ENCODE measurements at places on chromosomes 11 and 22.

DNA sequence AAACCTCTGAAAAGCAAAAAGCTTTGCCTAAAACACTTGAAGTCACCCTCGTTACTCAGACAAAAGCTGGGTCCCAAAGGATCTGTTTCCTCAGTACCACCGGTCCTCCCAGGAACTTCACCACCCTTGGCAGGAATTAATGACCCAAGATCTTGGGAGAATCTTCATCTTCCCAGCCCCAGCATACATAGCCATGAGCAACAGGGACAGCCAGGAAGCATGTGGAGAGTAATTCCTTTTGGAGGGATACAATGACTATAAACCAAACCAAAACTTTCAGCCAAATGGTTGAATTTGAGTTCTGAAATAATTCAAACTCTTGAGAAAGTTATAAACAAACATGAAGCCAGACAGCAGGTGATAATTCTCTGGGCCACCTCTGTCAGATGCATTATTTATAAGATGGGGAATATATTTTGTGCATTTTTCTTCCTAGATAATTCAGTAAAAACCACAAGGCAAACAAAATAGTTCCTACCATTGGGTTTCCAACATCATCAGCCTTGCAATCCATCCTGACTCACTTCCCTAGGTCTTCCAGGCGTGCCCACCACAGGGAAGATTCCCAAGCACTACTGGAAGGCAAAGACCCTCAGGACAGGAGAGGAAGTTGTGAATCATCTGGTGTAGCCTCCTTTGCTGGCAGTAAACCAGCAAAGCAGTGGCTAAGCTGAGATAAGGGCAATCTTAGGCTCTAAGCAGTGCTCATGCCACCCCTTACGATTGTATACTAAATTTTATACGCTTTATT, 71.7 kb upstream of the DRD2 start:
- DNase-seq, result no peak

GRCh38 chr22:25120761-25121212, 78.9 kb upstream of the CRYBB3 start:
- DNase-seq, result no peak

DNA sequence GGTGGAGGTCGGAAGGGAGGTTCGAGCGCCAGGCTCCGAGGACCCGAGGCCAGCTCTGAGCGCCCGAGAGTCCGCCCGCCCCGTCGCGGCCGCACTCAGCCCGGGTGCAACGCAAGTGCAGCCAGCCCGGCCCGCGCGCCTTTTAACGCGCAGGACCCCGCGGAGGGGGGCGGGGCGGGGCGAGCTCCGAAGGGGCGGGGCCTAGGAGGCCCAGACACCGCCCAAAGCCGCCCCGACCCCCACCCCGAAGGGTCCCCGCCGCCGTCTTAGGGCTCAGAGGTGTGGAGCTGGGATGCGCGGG, at the start of gene PHOX2A:
Gene PHOX2A, minus strand, starts transcription at position 117 of the 301 bp plus-strand sequence. CDS start 172 bp downstream, outside the sequence.
- DNase-seq, result no peak

- DNase-seq, result no peak
Measured at GRCh38 chr22:36874309-36874696, 13.5 kb downstream of the NCF4 start.

DNA sequence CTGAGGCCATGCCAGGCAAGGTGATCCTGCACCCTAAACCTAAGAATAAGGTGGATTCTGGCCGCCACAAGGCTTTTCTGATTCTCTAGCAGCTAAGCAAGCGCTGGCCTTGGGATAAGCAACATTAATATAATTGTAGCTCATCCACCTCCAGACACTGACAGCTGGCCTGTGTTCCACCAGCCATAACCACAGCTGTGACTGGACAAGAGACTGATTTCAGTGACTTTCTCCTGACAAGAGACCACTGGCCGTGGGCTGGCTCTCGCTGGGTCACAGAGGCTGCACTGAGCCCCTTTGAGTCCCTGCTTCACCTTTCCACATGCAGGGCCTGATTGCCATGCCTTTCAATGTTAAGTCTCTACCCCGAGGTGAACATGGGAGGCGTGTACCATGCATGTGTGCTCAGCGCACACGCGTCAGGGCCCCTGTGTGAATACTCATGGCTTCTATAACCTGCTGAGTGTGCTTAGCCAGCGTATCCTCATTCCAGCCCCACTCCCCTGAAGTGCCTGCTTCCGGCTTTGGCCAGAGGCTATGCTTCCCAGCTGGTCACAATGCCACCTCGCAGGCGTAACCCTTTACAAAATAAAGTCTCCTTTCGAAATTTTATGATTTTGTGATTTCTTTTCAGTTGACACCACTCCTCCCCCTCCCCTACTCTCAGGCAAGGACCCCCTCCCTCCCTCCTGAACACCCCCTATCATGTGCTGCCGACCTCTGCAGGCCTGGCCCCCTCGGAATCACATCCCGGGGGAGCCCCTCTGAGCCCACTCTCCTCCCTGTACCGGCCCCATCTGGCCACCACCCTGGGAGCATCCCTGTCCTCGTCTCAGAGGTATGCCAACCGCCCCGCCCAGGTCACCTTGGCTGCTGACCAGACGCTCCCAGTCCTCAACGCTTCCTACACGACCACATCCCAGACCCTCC, 128.1 kb downstream of the CTTN start:
- DNase-seq, result no peak

DNA sequence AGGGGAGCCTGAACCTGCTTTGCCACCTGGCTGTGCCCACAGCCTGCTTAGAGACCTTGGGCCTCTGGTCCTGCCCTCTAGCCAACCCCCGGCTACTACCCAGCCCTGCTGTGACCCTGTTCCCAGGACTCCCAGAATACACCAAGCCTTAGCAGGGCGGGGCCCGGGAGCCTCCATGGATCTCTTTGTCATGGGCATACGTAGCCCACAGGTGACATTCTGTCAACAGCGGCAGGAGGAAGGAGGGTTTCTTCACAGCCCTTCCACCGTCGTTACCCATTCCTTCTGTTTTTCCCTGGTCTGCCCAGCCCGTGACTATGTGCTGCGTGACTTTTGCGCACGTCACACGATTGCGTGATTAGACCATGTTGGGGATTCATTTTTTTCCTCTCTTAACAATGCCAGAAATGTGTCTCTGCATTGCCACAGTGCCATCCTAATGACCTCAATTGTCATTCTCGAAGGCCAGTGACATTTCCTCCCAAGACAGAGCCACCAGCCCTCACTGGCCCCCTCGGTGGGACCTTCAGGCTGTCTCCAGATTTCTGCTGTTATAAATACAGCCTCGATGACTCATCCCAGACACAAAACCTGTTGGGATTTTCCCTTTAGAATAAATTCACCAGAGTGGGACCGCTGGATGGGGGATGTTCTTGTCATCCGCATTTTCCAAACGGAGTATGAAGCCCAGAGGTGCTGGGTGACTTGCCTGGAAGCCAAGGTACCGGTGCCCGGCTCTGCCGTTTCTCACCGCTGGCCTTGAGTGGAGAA, 9.0 kb downstream of the SYT12 start:
- no peak for DNase-seq

DNA sequence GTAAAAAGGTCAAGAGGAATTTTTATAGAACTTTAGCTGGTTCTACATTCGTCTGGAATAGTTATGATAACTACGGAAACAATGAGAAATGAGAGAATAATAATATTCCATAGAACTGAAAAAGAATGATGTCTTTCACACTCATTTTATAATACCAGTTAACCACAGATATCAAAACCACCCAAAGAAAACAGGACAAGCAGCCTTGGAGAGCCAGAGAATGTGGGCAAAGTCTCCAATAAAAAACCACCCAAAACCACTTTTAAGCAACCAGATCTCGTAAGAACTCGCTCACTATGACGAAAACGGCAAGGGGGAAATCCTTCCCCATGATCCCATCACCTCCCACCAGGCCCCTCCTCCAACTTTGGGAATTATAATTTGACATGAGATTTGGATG, 60.8 kb downstream of the ARHGAP32 start:
- DNase-seq, result no peak

All from head of caudate nucleus (tissue), 42 donors.